ENCODE measurements at places on chromosomes 4 and X.

DNA sequence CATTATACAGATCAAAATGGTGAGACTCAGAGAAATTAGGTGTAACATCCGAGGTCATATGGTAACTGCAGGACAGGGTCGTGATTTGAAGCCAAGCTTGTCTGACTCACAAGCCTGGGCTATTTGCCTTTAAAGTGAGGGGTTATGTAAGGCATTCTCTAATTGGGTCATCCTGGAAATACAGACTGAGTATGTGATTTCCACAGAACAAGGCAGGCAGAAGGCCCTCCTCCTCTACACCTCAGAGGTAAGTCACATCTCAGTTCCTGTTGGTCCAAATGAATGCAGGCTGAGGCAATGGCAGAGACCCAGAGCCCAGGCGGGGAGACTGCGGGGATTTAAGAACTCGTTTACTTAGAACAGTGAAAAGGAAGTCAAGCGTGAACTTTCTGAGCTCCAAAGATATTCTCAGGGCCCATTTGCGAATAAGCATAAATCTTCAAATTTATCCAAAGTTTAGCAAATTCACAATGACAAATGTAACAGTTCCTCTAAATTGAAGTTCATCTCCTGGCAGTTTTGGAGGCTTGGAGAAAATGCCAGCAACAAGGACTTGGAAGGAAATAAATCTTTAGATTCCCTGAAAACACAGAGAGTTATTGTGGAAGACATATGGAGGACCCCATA, 153.3 kb downstream of the LDB2 start:
- H3K4me3 ChIP-seq, result no peak overlapping the region
- no peak overlapping the region for H3K27ac ChIP-seq
- no peaks in the 10 kb centered on the region for H3K4me1 ChIP-seq
- no peaks in the 10 kb centered on the region for H3K27me3 ChIP-seq
- H3K36me3 ChIP-seq, result no peaks in the 10 kb centered on the region
- DNase-seq, result no peak

DNA sequence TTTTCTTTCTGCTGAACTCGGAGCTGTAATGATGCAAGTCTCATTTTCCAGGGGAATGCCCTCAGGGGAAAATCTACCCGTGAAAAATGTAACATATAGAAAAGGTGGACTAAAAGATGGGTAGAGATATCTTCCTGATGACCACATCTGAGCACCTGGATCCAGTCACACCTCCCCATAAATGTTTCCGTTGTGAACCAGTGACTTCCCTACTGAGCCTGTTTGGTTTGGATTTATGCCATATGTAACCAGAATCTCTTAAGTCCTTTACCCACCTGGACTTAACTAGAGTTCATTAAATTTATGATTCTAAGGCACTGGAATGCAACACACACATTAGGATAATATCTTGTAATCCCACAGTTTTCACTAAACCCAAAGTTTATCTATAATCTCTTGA, 171.1 kb downstream of the ZNF330 start:
- H3K4me3 ChIP-seq, result no peak overlapping the region
- no peak for DNase-seq
- no peaks in the 10 kb centered on the region for H3K36me3 ChIP-seq
- no peaks in the 10 kb centered on the region for H3K27me3 ChIP-seq

DNA sequence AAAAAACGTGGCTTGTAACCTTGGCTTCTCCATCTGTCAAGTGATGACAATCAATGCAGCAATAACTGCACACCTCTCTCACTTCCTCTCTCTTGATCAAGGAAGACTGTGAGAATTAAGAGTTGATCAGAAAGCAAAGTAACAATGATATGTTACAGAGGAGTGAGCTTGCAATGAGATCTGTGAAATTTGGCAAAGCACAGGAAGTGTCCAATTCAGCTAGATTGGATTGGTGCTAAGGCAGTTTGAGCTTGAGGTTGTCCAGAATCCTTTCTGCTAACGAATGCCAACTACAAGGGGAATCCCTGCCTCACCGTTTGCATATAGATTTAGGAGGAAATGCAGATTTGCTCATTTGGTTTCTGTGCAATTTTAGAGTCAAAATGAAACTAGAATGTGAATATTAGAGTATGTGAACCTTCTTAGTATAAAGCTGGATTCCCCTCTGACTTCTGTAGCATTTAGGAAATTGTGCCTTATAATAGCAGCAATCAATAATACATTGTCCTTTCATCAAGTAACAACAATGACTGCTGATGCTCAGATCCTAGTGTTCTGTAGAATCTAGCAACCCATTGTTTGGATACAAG, 346.4 kb downstream of the PTTG2 start:
- H3K4me1 ChIP-seq, result no peaks in the 10 kb centered on the region
- H3K36me3 ChIP-seq, result no peaks in the 10 kb centered on the region
- no peak overlapping the region for H3K27ac ChIP-seq
- no peak overlapping the region for H3K4me3 ChIP-seq

DNA sequence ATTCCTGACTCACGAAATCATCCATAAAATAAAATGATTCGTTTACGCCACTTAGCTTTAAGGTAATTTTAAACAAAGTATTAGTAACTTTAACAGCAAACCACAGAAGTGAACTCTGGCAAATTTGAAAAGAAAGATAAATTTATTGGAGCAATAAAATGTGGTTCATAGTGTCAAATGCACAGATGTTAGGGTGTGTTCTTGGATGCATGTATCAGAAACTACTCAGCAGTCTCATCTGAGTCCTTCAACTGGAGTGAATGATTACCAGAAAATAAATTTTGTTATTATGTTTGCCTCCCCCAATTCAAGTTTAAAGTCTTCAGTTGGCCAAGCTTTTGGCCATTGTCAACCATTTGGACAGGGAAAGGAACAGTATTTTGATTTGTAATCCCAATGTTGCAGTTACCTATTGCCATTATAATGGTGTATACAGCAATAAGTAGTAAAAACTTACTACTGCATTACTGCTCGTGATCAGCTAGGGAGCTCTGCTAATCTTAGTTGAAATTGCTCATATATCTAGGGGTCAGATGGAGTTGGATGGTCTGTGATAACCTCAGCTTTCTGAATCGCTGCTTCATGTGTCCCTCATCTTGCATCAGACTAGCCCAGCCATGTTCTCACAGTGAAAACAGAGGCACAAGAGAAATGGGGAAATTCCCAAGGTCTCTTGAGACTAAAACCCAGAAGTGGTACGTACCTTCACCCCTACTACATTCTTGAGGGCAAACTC, 254.6 kb upstream of the KCNIP4 start:
- H3K4me3 ChIP-seq, result no peak overlapping the region
- no peak for DNase-seq
- H3K27ac ChIP-seq, result no peak overlapping the region

DNA sequence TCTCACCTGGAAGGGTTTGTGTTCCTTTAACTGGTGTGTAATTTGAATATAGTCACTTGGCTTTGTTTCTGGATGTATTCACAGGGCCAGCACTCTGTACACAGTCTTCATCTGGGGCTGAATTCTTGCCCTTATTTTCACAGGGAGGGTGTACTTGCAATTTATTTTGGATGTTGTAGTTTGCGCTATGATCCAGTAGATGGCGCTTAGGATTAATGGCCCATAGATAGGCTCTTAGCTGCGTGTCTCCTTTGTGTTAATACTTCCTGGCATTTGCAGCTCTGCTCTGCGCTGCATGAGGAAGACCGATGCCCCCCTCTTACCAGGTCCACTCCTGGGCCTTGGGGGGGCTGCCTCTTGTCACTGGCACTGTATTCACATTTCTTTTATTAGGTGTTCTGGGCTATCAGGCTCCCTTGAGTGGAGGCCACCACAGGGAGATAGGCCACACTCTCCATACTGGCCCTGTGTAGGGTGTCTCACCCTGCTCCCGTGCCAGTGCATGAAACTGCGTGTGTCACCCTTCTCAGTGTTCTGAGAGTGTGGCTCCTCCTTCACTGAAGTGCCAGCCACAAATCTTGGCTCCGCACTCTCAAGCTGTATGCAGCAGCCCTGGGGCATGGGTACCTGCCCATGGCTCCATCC, 562.2 kb downstream of the ZIC3 start:
- no peaks in the 10 kb centered on the region for H3K4me1 ChIP-seq
- H3K4me3 ChIP-seq, result no peak overlapping the region
- H3K27me3 ChIP-seq, result no peaks in the 10 kb centered on the region
